NCI-H1417 (cell line): ENCODE measurements at places on chromosomes 13 and 19.

DNA sequence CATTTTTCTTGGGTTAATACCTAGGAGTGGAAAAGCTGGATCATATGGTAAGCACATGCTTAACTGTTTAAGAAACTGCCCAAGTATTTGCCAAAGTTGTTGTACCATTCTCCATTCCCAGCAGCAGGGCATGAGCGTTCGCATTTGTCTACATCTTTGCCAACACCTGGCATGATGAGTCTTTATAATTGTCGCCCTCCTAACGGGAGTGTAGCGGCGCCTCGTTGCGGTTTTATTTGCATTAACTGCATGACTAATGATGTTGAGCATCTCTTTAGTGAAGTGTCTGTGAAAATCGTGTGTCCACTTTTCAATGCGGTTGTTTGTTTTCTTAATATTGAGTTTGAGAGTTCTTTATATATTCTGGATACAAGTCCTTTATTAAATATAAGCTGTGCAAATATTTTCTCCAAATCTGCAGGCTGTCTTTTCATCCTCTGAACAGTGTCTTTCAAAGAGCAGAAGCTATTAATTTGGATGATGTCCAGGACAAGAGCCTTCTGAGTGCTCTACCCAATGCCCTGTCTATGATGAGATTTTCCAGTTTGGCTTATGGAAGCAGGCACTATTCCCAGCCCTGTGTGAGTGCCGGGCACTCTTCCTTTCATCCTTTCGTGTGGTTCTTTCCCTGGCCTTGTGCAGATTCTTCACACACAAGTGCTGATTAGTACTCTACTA is 202.0 kb downstream of the FOXO1 start:
- DNase-seq = no peak

GRCh38 chr13:39350461-39350881 is 252.5 kb downstream of the LHFPL6 start:
- DNase-seq = no peak

GRCh38 chr19:55319785-55320184 is 5.4 kb downstream of the TMEM150B start:
- DNase-seq = no peak

- DNase-seq = no peak
These were observed 4.8 kb downstream of the GRIN3B start for GRCh38 chr19:1004803-1005664.

DNA sequence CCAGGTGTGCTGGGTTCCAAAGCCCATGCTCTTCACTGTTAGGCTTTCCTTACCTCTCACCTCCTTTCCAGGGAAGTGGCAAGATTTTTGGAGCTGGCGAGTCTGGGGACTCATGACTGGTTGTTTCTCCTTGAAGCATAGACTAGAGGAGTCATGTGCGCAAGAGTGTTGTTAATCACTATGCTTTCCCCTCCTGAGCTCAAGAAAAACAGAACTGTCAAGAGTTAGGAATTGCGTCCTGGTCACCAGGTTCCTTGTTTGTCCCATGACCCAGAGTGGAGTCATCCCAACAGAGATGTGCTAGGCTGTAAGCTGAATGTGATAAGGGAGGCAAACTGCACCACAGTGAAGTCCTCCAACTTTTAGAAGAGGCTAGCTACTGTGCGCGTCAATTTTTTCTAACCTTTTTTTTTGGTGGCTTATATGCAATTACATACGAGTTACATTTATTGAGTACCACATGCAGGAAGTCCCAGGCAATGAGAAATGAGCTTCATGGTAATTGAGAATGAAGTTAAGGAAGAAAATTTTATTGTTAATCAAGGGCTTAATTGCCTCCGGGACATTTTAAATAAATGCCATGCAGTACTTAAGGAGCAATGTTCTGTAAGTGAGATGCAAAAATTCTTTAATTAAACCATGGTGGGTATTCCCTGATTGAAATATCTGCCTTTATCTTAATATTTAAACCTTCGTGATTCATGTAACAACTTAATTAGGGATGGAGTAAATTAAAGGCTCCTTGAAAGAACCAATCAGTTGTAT is 233.9 kb downstream of the ZIC5 start:
- no peak for DNase-seq

DNA sequence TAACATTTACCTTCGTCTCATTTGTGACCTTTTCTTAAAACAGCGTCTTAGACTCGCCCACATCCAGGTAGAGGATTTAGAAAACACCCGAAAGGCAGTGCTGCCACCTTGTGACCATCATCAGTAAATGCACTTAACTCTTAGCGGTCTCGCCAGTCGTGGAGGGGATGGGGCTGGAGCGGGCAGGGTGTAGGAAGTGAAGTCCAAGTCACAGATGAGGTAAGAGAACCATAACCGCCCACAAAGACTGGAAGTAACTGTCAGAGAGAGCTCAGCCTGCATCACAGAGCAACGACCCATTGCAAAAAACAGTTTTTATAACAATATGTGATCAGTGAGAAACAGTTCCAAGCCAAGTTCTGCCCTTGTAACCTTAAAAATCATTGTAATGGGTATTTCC is 10.7 kb upstream of the CEACAM3 start:
- DNase-seq = peak; percentile 97

DNA sequence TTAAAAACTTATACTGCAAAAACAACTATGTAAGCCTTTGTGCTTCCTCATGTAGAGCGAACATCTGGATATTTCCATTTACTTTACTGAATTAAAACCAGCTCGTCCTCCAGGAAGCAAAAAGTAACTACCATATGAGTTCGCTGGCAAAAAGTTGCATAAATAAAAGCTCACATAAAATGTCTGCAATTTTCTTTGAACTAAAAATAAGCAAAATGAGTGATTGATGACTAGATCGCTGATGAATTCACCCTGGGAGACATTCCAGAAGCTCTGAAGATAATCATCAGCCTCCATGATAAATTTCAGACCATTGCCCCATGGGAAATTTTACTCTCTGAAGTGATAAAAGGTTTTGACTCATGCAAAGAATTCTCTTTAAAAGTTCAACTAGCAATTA is 67.3 kb upstream of the SACS start:
- DNase-seq = no peak

GRCh38 chr13:90352763-90353162 is 994.7 kb upstream of the MIR17HG start:
- no peak for DNase-seq

DNA sequence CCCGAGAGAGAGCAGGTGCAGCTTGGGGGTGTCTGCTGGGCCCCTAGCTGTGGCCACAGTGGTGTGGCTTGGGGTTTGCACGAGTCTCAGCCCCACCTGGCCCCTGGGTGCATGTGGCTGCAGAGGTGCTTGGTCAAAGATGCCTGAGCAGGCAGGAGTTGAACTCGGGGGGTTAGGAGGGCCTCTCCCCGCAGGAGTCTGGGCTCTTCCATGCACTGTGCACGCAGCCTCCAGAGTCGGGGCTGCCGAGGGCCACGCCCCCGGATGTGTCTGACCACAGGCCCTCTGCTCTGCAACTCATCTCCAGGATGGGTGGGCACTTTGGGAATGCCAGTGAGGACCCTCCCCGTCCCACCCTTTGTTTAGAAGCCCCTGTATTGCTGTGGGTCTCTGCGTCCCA is 91.5 kb upstream of the MCF2L start:
- no peak for DNase-seq

DNA sequence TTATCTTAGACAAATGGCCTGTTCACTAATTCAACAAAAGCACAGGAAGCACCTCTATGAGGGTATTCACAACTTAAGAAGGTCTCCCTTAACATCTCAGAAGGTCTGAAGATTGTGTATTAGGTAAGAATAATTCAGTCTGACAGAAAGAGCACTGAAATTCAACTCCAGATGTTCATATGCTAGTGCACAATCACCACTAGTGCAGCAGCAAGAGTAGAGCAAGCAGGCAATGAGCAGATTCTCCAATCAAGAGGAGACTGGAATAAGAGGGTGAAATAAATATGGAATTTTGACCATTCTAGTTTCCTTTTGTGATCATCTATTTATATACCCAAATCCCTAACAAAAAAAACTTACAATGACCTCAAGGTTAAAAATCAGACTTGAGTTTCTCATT is 52.0 kb downstream of the MPHOSPH8 start:
- DNase-seq = no peak

- no peak for DNase-seq
These were observed 157.7 kb downstream of the KDM4B start for GRCh38 chr19:5126498-5127223.

DNA sequence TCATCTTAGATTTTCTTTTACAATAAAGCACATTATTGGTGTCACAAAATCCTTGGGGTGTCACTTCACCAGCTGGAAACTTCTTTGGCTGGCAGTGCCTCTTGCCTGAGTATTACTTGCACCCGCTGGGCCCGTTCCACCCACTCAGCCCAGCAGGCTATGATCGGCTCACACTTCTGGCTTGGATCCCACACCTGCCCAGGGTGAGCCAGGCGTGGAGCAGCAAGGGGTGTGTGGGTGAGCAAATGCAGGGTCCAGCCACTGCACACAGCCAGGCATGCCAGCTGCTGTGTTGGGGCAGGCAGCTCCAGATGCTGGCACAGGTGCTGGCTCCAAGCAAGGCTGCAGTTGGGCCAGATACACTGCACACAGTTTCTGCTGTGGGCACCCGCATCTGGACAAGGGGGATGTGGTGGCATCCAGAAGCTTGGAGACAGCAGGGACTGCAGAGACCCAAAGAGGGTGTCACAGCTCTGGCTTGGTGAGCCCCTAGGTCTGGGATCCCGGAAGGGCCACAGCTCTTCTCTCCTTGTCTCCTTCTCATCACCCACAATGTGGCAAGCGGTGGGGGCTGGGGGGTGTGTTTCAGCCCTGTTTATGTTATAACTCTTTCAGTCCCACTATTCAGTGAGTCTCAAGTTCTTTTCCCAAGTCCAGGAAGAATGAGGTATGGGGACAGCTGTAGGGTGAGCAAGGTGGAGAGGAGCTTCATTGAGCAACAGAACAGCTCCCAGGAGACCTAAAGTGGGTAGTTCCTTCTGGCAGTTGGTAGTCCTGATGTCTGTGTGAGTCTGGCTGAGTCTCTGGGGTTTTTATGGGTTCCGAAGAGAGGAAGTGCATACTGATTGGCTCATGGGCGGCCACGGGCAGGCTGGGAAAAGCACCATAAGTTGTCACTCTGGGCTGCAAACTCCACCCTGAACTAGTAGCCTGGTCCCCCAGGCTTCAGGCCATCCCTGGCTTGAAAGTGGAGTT is 25.3 kb upstream of the TBC1D4 start:
- peak; percentile 44 for DNase-seq

GRCh38 chr19:5823579-5824281 is 15.8 kb downstream of the FUT6 start:
- DNase-seq = no peak

DNA sequence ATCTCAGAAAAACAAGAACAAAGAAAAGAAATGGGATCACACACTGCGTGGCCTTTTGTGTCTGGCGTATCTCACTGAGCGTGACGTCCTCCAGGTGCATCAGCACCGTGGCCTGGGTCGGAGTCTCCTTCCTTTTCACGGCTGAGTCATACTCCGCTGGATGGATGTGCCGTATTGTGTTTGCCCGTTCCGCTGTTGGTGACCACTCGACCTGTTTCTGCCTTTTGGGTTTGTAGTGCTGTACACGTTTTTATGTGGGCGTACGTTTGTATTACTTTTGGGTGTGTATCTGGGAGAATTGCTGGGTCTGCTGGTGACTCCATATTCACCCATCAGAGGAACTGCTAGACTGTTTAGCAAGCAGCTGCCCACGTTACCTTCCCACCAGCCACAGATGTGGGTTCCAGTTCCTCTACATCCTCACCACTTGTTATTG is 11.4 kb downstream of the ARID3A start:
- no peak for DNase-seq

- no peak for DNase-seq
These were observed 17.4 kb downstream of the ZNF579 start for GRCh38 chr19:55563261-55563690.

- no peak for DNase-seq
These were observed 28.5 kb downstream of the GARRE1 start for GRCh38 chr19:34282611-34283519.

DNA sequence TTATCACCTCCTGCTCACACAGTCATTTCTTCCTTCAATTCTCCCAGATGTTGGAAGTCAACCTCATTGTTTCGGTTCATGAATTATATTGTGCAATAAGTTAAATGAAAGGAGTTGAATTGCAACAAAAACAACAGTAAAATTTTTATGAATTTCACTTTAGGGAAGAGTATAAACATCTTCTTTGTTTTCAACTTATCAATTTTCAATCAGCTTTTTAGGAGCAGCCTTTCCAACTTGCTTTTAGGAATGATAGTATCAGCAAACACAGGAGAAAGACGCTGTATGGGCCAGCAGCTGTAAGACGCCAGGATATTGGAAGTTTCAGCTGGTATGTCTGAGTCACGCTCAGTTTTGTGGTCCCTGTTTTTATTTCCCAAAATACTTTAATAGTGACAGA is 132.5 kb upstream of the ARGLU1 start:
- no peak for DNase-seq

GRCh38 chr13:77692746-77693448 is 4.6 kb upstream of the SLAIN1 start:
- DNase-seq = no peak

DNA sequence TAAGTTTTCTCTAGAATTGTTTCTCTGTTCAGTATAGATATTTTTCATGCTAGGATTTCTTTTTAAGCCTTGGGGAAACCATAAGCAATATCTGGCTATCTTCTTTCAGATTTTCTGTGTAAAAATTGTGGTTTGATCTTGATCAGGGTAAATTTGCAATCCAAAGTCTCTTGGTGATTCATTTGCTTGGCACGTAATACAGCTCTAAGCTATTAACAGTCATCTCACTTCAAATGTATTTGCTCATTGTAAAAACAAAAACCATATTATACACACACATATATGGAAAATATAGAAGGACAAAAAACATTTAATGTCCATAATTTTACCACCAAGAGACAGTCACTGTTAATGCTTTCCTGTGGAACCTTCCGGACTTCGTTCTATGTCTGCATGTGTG is 191.0 kb downstream of the SHISA2 start:
- DNase-seq = no peak

DNA sequence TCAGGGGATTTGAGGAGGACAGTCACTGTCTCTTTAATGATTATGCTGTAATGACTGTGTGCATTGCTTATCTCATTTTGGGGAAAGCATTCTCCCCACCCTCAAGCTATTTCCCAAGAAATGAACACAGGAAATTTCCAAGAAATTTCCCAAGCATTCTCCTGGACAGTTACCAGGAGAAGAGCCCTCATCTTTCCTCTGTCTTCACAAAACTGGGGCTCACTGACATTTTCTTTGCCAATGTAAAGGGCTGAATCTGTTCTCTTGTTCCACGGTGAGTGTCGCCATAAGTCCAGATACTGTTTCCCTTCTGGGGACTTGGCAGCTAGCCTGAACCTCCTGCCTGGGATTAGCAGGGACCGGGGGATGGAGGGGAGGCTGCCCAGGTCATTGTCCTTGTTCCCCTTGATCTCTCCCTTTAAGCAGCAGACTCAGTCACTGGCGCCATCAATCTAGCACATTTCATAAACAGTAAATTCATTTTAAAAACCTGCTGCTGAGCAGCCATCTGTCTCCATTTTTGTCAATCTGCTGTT is 172.8 kb downstream of the DNAJC15 start:
- peak; percentile 5 for DNase-seq

DNA sequence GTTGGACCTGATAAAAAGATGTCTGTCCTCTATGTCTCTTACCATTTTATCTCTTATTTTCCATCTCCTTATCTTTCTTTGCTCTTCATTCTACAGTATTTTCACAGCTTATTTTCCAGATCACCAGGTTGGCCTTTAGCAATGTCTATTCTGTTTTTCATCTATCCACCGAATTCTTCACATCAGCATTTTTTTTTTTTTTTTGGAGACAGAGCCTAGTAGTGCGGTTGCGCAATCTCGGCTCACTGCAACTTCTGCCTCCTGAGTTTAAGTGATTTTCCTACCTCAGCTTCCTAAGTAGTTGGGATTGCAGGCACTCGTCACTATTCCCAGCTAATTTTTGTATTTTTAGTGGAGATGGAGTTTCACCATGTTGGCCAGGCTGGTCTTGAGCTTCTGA is 49.0 kb downstream of the DNAJC15 start:
- DNase-seq = no peak

GRCh38 chr19:30280018-30280417 is 92.2 kb upstream of the ZNF536 start:
- DNase-seq = no peak
